Urothelium cell line (cell line): ENCODE measurements at places on chromosomes 13 and 19.

DNA sequence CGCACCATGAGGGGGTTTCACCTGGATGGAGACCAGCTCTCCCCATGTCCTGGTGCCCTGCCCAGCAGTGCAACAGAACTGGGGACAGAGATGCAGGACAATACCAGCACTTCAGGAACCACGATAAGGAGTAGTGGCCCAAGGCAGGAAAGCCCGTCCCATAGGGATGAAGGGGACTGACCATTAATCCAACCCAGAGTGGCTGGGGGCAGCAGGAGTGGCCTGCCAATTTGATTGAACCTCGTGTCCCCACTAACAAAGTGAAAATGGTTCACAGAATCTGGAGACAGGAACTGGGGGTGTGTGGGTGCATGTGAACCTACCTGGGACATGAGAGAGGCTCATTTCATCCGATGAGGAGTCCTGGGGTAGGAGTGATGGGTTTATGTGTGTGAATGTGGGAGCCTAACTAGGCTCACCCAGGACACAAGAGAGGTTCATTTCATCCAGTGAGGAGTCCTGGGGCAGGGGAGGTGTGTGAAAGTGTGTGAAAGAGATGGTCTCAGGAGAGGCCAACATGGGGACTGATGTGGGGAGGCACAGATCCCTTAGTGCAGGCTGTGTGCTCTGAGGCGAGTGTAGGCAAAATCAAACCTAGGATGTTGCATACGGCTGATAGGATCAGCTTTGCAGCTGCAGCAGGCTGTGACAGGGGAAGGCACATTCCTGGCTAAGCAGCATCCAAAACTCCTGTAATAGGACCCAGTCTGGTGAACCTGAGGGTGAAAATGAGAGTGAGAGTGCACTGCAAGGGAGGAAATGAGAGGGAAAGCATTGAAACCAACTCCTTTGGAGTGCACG lies 98.2 kb downstream of the ZNF429 start:
- DNase-seq: no peak

DNA sequence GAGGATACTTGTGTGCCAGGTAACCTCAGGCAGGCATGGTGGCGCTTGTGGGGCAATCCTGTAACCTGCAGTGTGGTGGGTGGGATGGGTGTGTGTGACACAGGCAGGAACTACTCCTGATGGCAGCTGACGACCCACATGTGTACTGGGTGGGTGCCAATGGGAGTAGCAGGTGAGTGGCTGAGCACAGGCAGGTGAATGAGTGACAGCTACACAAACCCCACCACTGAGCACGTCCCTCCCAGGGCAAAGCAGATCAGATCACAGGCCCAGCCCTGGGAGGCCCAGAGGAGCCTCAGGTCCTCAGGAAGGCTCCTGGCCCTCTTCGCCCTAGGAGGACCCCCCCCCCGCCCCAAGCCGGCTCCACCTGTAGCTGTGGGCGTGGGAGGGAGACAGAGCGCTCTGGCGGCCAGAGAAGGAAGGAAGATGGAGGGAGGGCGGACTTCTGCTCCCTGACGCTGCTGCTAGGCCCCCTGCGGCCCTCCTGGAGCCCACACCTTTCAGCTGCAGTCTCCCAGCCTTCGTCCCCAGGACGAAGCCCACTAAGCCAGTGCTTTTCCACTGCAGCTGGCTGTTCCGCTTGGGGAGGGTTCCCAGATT lies 1.3 kb upstream of the ZNF181 start:
- DNase-seq: no peak

DNA sequence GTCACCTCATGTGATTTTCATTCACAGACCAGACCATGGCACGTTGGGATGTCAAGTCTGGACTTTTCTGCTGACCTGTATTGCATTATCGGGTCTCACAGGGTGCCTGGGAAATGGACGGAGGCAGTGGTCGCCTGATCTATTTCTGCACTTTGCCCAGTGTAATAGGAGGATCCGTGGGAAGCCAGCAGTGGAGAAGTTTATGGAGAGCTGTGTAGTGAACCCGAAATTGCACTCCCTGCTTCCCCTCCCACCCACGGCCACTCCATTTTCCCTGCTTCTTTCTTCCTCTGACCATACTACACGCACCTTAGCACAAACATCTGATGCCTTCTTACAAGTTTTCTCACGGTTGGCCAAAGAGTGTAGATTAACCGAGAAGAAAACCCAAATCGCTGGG lies 16.9 kb downstream of the EFNB2 start:
- no peak for DNase-seq

DNA sequence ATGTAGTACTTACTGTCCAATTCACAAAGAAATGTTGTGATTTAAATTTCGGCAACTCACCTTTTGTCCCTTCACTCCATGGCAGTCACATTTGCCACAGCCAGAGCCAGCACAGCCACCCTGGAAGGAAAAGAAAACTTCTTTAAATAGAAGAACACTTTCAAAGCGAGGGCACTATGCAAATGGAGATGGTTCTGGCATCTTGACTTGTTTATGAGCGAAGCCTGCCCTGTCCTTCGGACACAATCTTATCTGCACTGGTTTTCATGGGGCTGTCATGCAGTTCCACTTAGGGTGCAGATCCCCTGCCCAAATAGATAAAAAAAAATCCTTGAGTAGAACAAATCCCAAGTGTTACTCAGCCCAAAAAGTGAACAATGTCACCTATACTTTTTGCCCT lies 64.3 kb downstream of the COL4A1 start:
- no peak for DNase-seq

- no peak for DNase-seq
These were observed 33.0 kb downstream of the DPRX start for GRCh38 chr19:53664760-53665159.

- no peak for DNase-seq
These were observed 6.9 kb downstream of the EFNA2 start for GRCh38 chr19:1292419-1293151.

GRCh38 chr19:42465827-42466280 lies 23.1 kb upstream of the CXCL17 start:
- no peak for DNase-seq

DNA sequence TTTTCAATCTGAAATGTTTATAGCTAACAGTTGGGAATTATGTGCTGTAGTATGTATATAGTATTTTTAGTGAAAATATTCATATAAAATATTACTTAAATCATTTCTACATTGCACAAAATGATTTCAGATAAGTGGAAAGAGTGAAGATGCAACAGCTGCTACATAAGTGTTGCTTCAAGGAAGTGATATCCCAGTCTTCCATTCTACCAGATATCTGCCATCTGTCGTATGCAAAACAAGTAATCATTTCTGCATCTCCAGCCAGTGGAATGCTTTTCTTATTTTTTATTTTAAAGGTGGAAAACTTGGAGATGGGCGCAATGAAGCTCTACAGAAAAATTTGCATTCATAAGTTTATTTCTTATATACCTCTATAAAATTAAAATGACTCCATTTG lies 152.5 kb upstream of the MAB21L1 start:
- no peak for DNase-seq

DNA sequence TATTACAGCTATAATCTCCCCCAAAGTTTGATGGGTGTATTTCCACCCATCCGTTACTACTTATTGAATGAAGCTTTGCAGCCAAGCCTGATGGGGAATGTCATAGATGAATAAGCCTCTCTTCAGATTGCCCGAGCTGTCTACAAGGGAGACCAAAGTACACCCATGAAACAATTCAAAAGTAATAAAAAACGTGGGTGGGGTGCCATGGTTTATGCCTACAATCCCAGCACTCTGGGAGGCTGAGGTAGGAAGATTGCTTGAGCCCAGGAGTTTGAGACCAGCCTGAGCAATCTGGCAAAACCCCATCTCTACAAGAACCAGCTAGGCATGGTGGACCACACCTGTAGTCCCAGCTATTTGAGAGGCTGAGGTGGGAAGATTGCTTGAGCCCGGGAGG lies 419.2 kb downstream of the FGF9 start:
- no peak for DNase-seq

GRCh38 chr13:99981735-99982035 lies at the start of gene ZIC2:
Gene ZIC2 (plus strand): TSS chr13:99981784. CDS start chr13:99982065, 281 bp downstream.
- DNase-seq: no peak

DNA sequence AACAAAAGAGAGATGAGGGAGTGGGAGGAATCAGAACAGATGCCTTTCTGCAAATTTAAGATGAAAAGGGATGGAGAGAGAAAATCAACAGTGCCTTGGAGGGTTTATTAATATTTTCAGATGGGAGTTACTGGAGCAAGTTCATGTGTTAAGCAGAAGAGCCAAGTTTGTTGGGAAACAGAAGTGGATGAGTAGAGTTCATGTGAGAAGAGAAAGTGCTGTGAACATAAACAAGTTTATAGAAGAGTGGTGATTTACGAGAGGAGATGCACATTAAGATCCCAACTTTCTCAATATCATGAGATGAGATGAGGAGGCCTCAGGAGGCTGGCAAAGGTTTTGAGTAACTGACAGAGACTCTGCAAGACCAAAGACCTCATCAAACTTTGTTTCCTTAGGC lies 274.1 kb upstream of the HTR2A start:
- no peak for DNase-seq

DNA sequence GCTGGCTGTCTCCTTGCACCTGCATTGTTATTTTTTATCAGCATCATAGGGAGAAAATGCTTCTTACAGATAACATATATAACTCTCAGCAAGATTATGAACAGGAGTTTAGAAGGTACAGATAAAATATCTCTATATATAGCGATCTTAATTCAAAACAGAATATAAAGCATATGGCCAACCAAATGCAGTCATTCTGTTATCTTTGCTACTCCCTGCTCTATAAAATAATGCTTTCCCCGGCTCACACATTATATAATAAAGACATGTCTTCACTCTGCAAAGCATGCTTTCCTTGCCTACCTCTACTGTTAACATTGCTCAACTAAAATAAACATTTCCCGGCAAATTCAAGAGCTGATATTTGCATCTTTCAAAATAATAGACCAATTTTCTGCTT lies 161.7 kb downstream of the FGF14 start:
- no peak for DNase-seq

- no peak for DNase-seq
These were observed 6.0 kb downstream of the AKT2 start for GRCh38 chr19:40279120-40279551.

DNA sequence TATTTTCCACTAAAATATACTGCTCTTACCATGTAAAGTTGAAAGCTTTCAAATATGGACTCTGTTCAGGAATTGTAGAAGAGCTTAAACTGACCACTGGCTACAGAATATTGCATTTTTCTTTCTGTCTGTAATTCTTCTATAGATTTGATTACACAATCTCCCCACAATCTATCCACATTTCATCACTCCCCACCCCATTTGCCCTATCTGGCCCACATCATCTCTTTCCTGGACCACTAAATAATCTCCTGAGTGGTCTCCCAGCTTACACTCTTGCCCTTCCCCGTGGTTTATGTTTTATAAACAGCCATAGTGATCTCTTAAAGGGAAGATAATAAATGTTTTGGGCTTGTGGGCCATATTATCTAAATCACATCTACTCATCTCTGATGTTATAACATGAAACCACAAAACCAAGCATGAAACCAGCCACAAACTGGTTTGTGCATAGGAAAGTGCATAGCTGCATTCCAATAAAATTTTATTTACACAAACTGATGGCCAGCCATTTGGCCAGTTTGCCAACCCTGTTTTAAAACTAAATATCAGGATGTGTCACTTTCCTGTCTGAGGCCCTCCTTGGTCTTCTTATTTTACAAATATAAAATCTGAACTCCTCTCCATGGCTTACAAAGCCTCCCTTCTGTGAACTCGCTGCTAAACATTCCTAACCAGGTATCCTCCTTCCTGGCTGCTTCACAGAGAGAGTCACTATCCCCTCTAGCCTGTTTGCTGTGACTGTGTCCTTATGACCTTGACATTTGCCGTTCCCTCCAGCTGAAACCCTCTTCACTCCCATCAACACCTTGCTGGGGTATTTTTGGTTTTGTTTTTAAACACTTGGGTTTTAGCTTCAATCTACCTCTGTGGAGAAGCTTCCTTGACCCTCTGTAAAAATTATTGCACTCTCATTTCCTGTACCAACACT lies 500.9 kb downstream of the GPC6 start:
- DNase-seq: peak; percentile 6

DNA sequence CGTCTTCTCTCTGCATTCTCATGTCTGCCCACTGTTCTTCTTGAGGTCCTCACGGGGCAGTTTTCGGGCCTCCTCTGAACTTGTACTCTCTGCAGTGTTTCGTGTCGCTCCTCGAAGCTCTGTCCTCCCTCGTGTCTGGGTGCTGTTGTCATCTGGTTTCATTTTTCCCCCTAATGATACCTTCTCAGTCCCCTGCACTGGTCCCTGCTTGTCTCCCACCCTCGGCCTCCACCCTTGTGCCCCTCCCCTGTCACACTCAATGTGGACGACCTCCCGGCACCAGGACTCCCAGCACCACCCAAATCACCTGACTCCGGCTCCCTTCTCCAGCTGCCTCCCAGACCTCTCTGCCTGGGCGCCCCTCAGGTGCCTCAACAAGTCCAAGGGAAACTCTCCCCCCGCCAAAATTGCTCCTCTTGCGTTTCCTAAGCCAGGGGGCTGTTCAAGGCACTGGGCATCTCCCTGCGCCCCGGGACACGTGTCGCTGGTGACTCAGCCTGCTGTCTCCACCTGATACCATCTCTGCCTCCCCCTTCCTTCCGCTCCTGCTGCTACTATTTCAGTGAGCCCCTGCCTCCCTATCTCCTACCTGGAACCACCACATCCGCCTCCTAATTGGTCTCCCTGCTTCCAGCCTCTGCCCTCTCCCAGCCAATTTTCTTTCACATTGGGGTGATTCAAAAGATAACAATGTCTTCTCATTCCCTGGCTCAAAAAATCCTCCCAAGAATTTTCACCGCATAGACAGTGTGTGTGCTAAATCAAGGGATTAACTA lies 49.5 kb downstream of the RFX2 start:
- peak; percentile 74 for DNase-seq

GRCh38 chr13:96193728-96194310 lies 103.9 kb downstream of the HS6ST3 start:
- DNase-seq: no peak

- DNase-seq: peak; percentile 91
These were observed 32.2 kb downstream of the MYO9B start for GRCh38 chr19:17107546-17108452.

GRCh38 chr13:79937771-79938216 lies 403.1 kb downstream of the SPRY2 start:
- no peak for DNase-seq

DNA sequence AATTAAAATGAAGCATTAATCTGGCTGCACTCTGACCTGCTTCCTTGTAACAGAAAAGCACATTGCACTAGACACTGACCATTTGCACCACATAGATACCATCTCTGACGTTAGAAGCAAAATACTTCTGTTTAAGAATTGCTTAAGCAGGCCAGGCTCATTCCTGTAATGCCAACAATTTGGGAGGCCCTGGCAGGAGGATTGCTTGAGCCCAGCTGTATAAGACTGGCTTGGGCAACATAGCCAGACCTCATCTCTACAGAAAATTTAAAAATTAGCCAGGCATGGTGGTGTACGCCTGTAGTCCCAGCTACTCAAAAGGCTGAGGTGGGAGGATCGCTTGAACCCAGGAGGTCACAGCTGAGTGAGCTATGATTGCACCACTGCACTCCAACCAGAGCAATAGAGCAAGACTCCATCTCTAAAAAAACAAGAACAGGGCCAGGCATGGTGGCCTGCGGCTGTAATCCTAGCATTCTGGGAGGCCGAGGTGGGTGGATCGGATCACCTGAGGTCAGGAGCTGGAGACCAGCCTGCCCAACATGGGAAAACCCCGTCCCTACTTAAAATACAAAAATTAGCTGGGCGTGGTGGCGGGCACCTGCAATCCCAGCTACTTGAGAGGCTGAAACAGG lies 7.0 kb upstream of the TLE6 start:
- DNase-seq: no peak

GRCh38 chr19:10321874-10322835 lies 6.3 kb upstream of the FDX2 start:
- no peak for DNase-seq
